ENCODE measurements at places on chromosomes 6 and 20.

- no peak for DNase-seq
Observed at GRCh38 chr6:105964979-105965760, 121.0 kb upstream of the PRDM1 start.

DNA sequence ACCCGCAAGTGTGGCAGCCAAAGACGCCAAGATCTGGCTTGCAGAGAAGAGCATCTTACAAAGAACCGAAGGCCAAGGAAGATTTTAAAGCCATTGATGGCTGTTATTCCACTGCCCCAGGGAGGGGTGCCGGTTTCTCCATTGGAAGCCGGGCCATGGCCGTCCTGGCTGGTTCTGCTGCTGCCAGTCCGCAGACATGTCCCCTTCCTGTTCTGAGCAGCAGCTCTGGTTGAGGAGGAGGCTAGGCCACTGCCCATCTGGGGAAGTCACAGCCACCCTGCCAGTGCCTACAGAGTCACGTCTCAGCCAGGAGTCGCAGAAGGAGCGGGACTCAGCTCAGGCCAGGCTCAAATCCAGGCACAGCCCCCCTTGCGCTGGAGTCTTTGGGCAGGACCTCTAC, 42.6 kb upstream of the MRGBP start:
- no peak for DNase-seq

DNA sequence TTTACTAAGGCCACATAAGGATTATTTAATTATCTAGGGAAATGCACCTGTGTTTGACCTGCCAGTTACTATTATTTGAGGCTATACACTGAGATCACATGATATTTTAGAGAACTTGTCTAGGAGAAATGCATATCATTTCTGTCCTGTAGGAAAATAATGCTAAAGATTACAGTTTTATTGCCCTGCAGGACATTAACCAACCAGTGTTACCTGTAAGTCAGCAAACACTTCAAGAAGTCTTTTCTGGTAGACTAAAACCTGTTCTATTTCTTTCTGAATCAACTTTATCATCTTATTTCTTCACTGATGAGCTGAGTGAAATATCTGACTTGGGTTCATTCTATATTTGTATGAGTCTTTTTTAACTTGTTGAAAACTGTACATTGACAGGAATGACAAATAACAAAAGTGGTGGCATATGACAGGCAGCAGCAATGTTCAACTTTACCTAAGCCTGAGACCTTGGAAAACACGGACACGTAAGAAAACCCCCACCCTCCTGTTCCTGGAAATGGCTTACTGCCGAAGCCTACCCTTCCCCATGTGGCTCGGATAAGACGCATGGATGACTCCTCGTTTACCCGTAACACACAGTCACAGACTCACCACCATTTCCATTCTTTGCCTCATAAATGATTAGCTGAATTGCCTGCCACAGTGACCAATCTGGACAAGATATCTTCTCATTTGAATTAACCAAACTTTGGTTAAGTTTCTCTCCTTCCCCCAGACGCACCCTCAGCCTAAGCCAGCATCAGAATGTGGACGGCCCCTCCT, 118.0 kb upstream of the CD93 start:
- DNase-seq = no peak

GRCh38 chr6:125165256-125165655, 11.7 kb downstream of the TPD52L1 start:
- no peak for DNase-seq

Measured in activated CD8-positive, alpha-beta memory T cell treated with anti-CD3 and anti-CD28 coated beads for 4 hours (primary cell).